ENCODE measurements at places on chromosomes 1 and 21.

- no peak for DNase-seq
Measured at GRCh38 chr1:228782662-228783417, 47.6 kb downstream of the RHOU start.

DNA sequence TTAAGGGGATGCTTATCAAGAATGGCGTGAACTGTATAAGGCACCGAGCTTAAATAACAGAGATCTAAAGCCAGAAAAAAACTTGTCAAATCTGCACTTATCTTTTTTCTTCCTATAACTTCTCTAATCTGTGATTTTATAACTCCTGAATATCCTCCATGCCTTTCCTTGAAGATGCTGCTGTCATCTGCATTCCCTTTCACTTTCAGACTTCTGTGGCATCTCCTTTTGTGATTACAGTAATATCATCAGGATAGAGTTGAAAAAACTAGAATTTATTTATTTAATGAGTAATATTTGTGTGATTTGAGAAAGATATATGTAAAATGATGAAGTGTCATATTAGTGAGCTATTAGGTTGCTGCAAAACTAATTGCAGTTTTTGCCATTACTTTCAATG, 357.8 kb upstream of the PTBP2 start:
- DNase-seq = no peak

GRCh38 chr1:41802532-41803501, 115.9 kb downstream of the HIVEP3 start:
- DNase-seq = peak; percentile 47

DNA sequence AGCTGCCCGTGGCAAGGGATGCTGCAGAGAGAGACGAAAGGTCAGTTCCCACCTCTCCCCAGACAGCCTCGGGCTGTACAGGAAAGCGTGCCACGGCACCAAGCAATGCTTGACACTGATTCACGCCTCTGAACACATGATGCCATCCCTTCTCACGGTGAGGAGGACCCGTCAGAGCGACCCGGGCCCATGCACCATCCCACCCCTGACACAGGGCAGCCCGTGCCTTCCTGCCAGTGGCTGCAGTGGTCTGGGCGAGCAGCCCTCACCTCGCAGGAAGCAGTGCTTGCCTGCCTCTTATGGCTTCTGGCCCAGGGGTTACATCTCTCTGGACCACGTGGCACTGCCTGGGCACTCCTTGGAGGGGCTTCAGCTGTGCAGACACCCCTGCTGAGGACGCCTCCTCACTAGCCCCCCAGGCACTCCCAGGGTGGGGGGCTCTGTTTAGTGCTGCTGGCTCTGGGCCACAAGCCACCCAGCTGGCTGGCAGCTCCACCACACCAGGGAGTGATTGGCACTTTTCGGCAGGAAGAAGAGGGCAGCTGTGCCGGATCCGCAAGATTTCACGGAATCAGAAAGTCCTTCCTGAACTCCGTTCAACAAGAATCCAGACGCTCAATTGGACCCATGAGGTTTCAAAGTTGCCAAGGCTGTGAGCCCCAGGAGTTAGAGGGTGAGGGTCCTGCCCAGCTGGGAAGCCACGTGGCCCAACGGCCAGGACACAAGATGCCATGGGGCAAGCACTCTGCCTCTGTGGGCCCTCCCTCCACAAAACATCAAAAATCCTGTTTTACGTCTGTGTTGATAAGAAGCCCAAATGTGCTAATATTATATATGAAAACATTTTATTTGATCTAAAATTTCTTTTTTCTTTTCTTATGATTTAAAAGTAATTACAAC, 34.8 kb upstream of the SLC19A1 start:
- no peak for DNase-seq

DNA sequence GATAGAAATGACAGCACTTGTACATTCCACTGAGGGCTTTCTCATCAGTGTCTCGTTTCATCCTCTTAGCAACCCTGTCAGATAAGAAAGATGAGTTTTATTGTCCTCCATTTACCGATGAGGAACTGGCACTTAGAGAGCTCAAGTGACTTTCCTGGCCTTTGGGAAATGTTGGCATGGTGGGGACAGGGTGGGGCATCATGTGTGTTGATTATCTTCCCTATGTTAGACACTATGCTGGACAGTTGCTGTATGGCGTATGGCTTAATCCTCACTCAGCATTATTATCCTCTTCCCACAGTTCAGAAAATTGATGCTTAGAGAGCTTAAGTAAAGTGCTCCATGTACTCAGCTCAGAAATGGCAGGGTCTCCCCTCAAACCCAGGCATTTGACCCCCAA, 163.2 kb downstream of the CAMTA1 start:
- no peak for DNase-seq

GRCh38 chr21:38258521-38259485, 2.0 kb downstream of the KCNJ15 start:
- no peak for DNase-seq

- DNase-seq = no peak
Measured at GRCh38 chr21:42661688-42662429, 8.4 kb downstream of the PDE9A start.
